Cortex of kidney (tissue), 1 donor: ENCODE measurements at places on chromosomes 4 and X.

DNA sequence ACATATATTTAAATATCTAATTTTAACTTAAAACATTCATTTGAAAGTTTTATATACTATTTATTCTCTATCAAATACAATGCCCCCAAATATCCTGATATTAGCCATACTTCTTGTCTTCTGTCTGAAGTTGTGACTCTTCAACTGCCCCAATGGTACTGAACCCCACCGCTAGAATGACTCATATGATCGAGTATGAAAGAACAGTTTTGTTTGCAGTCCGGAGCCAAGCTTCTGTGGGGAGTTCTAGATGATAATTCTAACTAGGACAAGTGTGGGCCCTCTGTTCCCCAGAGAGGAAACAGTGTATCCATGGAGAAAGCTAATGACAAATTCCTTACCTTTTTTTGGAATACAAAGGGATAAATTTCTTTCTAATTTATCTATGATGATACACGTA is 24.7 kb upstream of the CT47A1 start:
- DNase-seq, result no peak

GRCh38 chr4:23373261-23373660 is 516.6 kb downstream of the PPARGC1A start:
- no peak for DNase-seq

- DNase-seq, result no peak
Measured at GRCh38 chrX:33725535-33726210, 406.4 kb downstream of the FAM47A start.

GRCh38 chr4:140901736-140902336 is 145.7 kb upstream of the TBC1D9 start:
- no peak for DNase-seq

DNA sequence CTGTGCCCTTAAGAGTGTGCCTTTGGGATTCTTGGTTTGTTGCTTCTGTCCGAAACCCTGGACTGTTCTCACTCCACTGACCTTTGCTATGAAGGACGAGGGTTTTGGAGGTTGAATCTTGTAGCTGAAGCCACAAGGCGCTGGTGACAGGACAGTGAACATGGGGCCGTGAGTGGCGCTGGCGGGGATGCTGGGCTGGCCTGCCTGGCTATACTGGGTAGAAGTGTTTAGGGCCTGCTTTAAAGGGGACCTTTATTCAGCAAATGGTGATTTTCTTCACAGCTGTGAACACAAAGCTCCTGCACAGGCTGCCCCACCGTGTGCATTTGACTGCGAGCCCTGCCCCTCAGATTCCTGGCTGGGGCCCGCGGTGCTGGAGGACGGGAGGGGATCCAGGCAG is 27.1 kb upstream of the TADA2B start:
- no peak for DNase-seq

DNA sequence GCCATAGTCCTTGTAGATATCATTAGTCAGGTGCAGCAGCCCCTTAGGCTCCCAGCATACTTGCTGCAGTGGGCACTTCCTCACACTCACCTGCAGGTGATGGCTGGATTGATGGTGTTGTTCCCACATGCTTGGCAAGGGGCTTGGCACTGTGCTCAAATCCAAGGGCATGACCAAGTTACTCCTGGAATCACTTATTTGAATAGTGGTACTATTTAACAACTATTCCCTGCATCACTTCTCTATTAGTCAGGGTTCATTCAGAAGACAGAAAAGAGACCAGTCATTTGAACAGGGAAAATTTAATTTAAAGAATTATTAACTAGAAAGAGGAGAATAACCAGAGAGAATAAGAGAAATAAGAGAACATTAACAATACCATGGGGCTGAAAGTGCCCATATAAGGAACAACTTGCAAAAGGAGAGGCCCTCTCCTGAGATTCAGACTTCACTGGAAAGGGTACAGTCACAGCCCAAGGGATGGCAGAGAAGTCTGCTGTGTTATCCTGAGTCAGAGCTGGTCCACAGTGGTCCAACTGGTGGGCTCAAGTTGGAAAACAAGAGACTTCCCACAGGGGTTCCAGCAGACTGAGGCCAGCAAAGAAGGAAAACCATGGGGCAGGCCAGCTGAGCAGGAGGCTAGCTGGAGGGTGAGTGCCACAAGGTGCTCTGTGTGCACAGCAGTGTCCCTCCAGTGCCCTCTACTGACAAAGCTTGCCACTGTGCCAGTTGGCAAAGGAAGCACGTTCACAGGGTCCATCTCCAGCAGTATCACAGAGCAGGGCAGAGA is 9.8 kb downstream of the SPP1 start:
- DNase-seq, result no peak

DNA sequence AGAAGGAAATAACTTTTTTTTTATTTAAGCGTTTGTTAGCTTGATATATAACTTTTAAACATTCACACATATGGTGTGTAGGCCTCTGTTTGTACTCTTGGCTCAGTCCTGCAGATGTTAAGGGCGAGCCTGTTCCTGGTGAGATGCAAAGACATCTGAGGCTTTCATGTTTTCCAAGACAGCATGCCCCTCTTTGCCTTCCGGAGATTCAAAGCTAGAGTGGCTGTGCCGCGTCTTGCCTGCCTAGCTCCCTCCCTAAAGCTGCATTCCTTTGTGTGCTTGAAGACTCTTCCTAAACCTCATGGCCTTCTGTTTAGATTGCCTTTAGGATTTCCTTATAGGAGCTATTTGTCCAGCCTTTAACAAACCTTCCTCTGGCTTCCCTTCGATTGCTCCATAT is 67.1 kb downstream of the MID1IP1 start:
- no peak for DNase-seq

GRCh38 chrX:132044953-132045352 is 21.9 kb downstream of the STK26 start:
- no peak for DNase-seq

DNA sequence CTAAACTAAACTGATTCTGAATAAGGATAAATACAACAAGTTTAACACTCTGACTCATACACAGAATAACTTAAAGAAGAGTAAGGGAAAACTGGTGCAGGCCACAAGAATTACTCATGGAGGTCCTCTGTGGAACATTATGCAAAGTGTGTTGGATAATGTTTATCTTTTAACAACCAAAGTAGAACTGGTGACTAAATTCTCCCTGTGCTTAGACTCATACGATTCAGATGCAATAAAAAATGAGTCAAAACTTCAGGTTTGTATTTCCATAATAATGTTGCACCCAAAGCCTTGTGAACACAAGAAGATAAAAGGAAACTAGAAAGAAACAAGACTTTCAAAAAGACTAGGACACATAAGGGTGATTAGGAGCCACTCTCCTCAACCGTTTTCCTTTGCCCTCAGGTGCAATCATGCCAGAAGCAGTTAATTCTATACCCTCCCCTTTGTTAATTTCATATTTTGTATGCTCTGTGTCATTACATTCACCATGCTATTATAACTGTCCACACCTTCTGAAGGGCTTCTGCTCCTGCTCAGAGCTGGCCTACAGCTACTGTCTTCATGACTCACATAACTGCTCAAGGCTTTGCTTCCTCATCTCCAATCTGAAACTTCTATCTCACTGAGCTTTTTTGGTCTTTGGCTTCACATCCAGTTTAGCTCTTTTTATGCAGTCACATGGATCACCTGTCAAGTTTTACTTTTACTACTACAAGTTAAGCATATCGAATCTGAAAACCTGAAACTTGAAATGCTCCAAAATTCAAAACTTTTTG is 60.2 kb downstream of the KCNIP4 start:
- no peak for DNase-seq

GRCh38 chr4:335515-335914 is 2.1 kb upstream of the ZNF141 start:
- no peak for DNase-seq

- DNase-seq, result no peak
Measured at GRCh38 chr4:87566276-87566675, 37.1 kb upstream of the SPARCL1 start.

GRCh38 chr4:83605744-83606172 is 69.8 kb downstream of the GPAT3 start:
- DNase-seq, result no peak

- no peak for DNase-seq
Measured at GRCh38 chr4:156901871-156902270, 69.7 kb downstream of the PDGFC start.

DNA sequence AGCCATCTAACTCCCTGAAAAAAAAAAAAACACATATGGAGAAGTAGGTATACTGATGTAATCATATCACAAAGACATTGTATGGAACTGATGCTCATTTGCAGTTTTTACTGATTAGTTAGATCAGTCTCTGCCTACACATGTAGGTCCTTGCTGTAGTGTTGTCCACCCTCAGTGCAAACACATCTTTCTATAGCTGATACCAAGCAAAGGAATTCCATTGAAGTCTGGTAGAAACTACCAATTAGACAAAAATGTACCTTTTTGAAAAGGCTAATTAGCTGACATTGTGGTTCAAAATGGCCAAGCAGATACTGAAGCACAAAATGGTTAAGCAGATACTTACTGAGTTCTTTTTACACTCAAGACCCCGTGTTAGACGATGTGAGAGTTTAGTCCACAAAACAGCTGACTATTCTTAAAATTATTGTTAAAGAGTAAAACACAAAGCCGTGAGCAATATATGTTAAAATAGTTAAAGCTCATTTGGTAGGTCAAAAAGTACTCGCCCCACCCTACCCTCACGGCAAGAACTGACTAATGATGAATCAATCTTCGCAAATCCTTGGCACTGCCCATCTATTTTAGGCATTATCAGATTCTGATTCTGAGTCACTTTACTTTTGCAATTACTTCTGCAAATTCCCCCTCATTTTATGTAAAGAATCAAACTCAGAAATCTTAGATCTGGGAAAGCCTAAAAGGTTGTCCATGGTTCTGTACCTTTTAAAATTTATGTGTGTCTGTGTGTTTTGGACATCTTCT is 40.4 kb downstream of the COL4A6 start:
- DNase-seq, result no peak

DNA sequence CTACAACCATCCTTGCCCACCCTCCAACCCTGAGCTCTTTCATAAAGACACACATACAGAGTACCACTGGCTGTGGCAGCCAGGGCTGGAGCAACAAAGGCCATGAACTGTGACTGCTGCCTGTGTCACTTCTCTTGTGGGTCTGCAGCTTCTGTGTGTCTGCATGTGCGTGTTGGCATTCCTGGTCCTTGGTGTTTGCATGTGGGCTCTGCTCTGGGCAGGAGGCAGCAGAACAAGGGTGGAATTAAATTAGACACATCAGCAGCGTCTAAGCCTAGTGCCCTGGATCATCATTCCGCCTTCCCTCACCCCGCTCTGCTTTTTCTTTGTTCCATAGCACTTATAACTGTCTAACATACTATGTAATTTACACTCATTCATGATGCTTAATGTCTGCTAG is 157.7 kb downstream of the MGST2 start:
- no peak for DNase-seq

GRCh38 chr4:74793757-74794381 is 454 bp downstream of the BTC start:
- peak; percentile 12 for DNase-seq

GRCh38 chrX:46693149-46693548 is 65.8 kb downstream of the SLC9A7 start:
- DNase-seq, result no peak

DNA sequence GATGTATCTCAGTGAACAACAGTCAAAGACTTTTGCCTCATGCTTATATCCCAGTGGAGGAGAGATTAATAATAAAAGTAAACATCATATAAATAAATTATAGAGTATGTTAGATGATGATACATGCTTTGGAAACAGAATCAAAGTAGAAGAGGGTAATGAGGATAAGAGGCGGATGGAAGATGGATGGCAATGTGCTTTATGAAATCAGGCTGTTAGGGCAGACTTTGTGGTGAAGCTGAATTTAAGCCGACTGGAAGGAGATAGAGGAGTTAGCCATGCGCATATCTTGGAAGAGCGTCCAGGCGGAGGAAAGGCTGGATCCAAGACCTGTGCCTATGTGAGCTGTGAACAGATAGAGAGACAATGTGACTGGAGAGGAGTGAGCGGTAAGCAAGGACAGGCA is 74.9 kb upstream of the GUCY1A1 start:
- DNase-seq, result no peak

GRCh38 chrX:138082896-138083295 is 517.0 kb downstream of the ZIC3 start:
- DNase-seq, result no peak

DNA sequence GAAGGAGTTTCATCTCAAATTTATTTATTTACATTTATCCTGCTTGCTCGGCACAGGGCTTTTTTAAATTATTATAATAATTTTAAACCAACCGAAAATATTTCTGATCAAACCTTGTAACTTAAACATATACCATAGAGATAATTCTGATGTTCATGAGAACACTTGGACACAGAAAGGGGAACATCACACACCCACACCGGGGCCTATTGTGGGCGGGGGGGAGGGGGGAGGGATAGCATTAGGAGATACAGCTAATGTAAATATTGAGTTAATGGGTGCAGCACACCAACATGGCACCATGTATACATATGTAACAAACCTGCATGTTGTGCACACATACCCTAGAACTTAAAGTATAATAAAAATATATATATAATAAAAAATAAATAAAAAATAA is 2.9 kb downstream of the ANXA5 start:
- no peak for DNase-seq

GRCh38 chr4:174490451-174490961 is 31.8 kb downstream of the HPGD start:
- no peak for DNase-seq

DNA sequence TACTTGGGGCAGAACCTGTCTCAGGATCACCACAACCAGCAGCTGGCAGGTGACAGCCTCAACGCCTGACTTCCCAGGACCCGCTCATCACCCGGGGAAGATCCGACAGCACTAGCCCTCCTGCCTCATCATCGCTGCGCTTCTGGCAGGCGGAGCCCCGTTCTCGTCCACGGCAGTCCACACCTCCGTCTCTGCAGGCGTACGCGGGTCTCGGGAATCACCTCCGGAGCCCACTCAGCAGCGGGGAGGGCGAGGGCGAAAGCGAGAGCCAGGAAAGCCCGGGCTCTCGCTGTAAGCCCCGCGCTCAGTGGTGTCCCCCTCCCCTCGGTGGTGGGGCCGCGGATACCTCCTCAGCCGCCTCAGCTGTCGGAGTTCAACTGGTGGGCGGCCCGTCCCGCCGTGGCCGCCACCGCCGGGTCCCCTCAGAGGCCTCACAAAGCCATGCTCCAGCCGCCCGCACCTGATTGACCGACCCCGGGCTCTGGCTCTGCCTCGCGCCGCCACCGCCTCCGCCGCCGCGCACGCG is 518 bp upstream of the CNKSR2 start:
- no peak for DNase-seq

GRCh38 chrX:123993904-123994635 is 32.6 kb downstream of the STAG2 start:
- DNase-seq, result no peak

DNA sequence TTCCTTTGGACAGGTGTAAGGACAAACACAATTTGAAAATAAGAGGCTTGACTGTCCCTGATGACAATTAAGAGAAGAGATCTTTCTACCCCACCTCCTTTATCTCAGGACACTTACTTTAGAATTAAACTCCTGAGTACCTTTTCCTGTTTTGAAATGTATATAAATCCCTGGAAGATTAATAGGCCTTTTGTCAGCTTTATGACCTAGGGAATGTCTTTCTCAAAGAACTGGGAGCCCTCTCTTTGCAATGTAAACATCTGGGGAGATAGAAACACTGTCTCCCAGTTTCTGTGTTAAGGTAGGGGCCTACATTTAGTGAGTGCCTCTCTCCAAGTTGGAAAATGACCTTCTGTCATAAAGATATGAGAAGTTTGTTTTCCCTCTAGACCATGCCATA is 31.7 kb downstream of the AGA start:
- DNase-seq, result no peak
